ENCODE measurements at places on chromosomes 7 and 10. TPM values are rescaled to one million over a fixed set of nuclear protein-coding genes. Genes with fewer than 3 reads are reported as not detected.

Gene CPED1
- 8.8 TPM for total RNA-seq

Gene ADARB2
- total RNA-seq = 0.76 TPM

Gene SEMA3E
- 2.1 TPM for total RNA-seq

Gene ZNF727
- 3.0 TPM for total RNA-seq

Gene ZNF488
- total RNA-seq = 0.73 TPM

Gene CLRN3
- total RNA-seq = not detected
